ENCODE measurements at places on chromosomes 11 and 22.
A peak's percentile ranks its signal among the peaks of the same experiment; 100 is the strongest.

DNA sequence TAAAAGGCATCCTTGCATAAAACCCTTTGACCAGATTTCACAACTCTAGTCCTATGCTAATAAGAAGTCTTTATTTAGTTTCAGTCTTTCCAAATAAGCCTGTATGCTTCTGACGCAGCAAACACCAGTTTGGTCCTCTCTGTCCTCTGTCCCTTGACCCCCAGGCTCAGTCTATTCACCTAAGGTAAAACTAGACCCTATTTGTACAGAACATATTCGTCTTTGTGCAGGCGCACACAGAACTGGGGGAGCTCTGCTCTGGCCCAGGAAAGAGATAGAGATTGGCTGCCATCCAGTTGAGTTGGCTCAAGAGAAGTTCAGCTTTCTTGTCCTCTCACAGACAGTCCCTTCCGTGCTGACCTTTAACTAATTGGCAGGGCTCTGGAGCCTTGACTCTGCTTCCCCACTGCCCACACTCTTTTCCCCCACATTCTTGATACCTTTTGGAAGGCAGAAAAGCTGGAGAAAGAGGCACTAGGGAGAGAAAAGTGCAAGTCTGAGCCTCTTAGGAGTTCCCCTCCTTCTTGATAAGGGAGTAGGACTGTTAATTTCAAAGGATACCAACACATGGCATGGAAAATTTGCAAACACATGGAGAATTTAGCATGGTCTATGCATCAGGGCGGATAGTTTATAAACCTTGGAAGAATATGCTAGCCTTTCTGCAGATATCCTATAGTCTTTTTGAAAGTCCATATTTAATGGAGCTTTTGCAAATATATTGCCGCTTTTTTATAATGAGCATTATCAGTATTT is 21.2 kb upstream of the PSMA1 start:
- no peak for DNase-seq

GRCh38 chr11:124930799-124931198 is 5.0 kb downstream of the HEPACAM start:
- DNase-seq, result no peak

DNA sequence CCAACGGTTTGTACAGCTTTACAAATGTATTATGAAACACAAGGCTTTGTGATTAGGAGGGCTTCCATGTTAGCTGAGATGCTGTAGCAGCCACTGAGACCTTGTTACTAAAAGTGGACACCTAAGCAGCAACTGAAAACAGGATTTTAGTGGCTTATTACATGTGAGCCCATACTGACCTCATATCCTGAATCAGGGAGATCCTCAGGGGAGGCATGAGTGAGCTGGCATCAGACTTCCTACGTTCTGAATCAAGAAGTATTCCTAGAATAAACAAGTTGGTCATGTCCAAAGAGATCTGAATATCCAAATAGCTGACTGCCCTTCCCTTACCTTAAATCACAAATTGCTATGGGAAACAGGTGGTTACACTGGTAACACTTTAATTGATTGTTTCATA is 59.1 kb upstream of the SCUBE2 start:
- DNase-seq, result peak; percentile 64

GRCh38 chr11:111166598-111166997 is 78.9 kb upstream of the POU2AF2 start:
- DNase-seq, result no peak

- no peak for DNase-seq
Measured at GRCh38 chr11:126214441-126214840, 2.9 kb downstream of the FAM118B start.
